ENCODE measurements at places on chromosomes 3 and 15.

DNA sequence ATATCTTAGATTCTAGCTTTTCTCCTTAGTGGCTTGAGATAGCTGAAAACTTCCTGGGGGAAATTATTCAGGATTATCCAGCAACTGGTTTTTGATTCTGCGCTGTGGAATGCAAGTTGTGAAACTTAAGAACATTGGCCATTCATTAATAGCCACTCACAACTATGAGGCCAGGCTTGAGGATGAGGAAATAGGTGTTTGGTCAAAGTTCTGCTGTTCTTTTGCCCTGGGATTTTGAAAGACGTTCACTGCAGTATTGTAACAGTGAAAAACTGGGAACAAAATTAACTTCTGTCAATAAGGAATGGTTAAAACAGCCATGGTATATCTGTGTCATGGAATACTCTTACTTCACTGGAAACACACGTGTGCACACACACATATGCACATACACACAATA lies 44.1 kb downstream of the CTXND1 start:
- DNase-seq, result peak; percentile 19

DNA sequence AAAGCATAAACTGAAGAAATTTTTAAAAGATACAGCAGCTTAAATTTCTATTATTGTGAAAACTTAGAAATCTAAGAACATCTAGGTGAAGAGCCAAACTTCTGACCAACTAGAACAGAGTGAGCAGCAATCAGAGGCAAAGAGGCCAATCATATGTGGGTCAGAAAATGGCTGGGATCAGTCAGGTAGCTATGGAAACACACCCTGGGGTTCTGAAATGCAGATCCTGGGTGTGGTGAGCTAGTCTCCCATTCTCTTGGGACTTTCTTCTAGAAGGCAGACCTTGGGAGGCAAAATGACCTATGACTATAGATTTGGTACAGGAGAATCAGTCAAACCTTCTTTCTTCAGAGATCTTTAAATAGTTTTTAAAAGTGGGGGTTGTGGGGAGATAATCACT lies 385.8 kb downstream of the TBC1D5 start:
- DNase-seq, result no peak

GRCh38 chr3:152556731-152557254 lies 278.1 kb upstream of the P2RY1 start:
- DNase-seq, result peak; percentile 14

DNA sequence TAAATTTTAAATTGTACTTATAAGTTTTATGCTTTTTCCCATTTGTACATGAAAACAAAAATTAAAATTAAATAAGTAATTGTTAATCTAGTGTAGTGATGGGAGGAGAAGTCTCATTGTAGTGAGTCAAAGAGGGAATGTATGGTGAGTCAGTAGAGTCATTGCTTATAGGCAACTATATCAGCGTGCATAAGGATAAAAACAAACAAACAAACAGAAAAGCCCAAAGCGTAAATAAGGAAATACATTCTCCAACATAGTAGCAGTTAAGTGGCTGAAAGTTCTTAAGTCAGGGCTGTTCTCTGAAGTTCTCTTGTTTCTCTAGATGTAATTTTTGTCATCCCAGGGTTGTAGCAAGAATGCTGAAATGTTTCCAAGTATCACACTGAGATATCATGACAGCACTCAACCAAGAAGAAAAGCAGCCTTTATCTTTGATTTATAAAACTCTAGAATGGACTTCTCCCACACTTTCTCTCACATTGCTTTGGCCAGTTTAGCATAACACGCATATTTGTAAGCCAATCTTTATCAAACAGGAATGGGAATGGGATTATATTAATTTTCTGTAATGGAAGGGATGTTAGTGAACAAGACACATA lies 184.1 kb upstream of the TP63 start:
- DNase-seq, result no peak

- DNase-seq, result no peak
Observed at GRCh38 chr3:143633816-143634215, 214.5 kb downstream of the SLC9A9 start.

- no peak for DNase-seq
Observed at GRCh38 chr3:58866079-58866478, 183.7 kb downstream of the CFAP20DC start.

- DNase-seq, result no peak
Observed at GRCh38 chr3:134613006-134613520, 37.8 kb downstream of the KY start.

- DNase-seq, result no peak
Observed at GRCh38 chr15:77502379-77503095, 81.8 kb downstream of the HMG20A start.

DNA sequence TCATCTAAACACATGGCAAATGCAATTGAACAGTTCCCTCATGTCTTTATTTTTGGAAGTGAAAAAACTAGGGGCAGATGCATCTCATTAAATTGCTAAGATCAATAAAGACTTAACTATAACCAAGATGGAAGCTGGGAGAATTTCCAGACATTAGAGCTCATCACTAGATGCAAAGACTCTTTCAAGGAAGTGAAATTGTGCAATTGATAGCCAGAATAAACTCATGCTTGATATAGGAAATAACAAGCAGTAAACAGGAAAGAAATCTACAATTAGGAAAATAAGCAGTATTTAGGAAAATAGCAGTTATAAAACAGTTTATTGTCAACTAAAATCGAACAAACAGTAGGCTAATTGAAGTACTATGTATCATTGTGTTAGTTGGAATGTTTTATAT lies 8.8 kb upstream of the ANKUB1 start:
- no peak for DNase-seq

DNA sequence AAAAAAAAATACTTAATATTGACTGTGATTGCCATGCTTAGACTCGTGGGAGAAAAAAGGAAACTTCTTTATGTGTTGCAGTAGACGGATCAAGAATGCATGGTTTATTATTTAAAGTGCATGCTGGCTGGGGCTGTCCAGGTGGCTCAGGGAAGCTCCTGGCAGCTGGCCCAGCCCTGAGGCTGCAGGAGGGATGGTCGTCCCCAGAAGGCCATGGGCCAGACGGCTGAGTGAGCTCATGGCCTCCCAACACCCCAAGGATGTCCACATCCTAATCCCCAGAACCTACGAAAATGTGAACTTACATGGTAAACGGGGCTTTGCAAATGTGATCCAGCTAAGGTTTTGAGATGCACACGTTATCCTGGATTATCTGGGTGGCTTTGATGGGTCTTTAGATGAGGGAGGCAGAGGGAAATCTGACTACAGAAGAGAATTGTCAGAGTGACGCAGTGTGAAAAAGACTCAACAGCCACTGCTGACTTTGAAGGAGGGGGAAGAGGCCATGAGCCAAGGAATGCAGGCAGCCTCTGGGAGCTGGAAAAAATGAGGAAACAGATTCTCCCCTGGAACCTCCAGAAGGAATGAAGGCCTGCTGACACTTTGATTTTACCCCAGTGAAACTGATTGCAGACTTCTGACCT lies 29.8 kb downstream of the ADAMTS17 start:
- no peak for DNase-seq

- peak; percentile 68 for DNase-seq
Observed at GRCh38 chr15:89196994-89197393, 24.4 kb downstream of the RLBP1 start.

DNA sequence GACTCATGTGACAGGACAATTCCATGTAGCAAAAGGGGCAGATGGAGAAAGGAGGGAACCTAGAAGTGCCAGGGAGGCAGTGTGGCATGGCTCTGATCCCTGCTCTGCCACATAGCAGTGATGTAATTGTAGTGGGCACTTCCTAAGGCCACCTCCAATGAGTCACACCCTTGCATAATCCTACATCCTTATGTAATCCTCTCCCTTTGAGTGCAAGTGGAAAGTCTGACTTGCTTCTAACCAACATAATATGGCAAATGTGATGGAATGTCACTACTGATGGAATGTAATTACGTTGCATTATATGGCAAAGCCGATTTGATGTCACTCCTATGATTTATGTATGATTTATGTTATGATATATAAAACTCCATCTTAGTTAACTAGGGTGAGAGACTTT lies 72.9 kb upstream of the ATP2C1 start:
- DNase-seq, result peak; percentile 63

DNA sequence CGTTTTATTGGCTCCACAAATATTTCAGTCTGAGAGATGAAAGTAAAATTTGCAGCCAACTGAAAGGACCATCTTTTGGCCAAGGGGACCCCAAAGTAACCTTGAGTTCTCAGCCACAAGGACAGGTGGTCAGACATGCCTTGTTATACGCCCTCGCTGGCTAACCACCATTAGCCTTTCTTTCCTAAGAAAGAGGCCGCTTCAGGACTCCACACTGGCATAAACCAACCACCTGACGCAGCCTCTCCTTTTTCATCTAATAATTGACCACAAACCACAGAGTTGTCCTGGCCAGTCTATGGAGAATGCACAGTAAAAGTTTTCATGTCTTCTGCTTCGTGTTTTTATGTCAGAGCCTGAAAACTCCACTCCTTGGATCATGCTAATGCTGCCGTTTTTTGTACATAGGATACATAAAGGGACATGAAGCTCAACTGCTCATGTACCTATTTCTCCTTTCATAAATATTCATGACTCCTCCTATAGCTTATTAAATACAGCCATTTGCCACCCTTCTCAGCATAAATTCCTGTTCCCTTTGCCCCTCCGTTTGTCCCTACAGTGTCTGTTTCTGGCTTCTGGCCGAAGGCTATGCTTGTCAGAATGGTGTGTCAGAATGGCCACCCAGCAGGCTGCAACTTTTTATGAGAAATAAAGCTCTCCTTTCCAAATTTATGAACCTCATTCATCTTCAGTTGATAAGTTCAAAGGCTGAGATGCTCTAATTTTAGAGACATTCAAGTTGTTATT lies 374.1 kb upstream of the RBMS3 start:
- no peak for DNase-seq

DNA sequence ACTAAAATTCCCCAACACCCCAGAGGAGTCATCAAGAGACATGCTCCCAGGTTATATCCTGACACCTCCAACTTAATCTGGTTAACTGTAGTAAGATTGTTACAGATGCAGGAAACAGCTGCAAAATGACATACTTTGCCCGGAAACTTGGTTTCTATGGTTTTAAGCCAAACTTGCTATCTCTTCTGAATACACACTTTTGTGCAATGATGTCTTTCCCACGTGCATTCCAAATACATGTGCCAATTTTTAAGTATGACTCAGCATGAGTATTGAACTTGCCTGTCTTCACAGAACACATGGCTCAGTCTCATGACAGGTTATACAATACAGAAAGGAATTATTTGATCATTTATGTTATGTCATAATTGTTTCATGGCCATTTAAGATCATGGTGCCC lies 207.0 kb upstream of the DCBLD2 start:
- peak; percentile 78 for DNase-seq

DNA sequence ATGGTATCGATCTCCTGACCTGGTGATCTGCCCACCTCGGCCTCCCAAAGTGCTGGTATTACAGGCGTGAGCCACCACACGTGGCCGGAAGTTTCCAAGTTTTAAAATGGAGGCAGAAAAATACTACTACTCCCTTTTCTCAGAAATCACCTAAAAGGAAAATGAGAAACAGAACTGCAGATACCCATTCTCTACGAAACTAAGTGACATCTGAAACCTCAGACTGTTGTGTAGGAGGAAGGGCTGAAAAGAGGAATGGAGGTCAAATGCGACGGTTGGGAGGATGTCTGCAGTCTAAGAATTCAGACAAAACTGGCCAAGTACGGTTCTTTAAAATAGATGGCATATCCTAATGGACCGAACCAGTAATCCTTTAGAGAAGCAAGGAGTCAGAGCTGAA lies 24.1 kb downstream of the WDR48 start:
- DNase-seq, result no peak

- no peak for DNase-seq
Observed at GRCh38 chr3:22986958-22987357, 216.2 kb upstream of the UBE2E2 start.

DNA sequence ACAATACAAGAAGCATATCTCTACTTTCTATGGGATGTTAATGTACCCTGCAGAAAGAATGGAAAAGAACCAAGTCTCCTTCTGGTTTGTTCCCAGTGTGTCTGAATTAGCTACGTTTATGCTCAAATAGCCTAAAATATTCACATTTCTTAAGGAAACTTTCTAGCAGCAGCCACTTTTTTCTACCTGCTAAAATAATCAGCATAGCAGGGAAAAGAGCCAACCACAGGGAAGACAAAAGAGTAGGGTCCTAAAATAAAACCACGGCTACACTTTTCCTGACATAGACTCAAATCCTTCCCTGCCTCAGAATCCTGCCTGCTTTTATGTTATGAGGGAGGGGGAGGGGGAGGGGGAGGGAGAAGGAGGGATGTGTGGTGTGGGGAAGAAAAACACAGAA lies 136.7 kb downstream of the GBE1 start:
- DNase-seq, result no peak

DNA sequence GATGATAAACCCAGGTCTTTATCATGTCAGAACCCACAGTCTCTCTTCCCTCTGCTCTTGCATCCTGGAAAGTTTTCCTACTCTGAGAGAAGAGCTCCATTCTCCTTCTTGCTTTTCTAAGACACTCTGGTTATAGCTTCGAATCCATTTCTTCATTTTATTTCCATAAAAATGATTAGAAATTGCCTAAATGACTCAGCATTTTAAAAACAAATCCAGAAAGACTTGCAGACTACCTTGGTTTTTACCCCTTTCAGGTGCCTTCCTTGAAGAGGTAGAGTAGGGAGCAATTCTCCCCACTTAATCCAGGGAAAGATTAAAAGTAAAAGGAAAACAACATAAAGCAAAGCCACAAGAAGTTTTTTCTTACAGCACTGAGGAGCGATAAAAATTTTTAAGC lies 1256.0 kb downstream of the ROBO1 start:
- DNase-seq, result no peak

DNA sequence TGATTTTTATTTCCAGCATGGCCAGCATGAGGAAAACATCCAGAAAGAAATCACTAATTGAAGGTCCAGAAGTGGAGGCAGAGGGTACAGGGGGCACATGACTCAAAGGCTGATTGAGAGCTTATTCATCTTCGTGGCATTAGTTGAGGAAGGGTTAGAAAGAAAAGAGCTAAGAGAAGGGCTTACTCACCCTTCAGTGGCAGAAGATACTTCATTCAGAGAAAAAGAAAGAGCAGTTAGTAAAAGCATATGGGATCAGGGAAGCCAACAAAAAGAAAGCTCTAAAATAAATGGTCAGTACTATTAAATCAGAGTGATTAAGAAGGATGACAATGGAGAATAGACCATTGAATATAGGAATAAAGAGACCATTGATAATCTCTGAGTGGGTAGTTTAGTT lies 25.2 kb downstream of the GAP43 start:
- DNase-seq, result no peak
